ENCODE measurements at places on chromosomes 7 and 10. TPM values are rescaled to one million over a fixed set of nuclear protein-coding genes. Genes with fewer than 3 reads are reported as not detected.

Gene GFRA1
- total RNA-seq, result not detected

Gene PKD2L1
- total RNA-seq, result not detected

Gene GSTO2
- total RNA-seq, result 2.4 TPM

Gene TET1
- 1.9 TPM for total RNA-seq

Gene ADAM22
- total RNA-seq, result 3.6 TPM

Gene IQUB
- total RNA-seq, result not detected

GRCh38 chr10:42963312-42963711 is 113.6 kb upstream of the RET start:
- H3K4me3 ChIP-seq, result no peak overlapping the region
- DNase-seq, result no peak
- no peak overlapping the region for H3K27ac ChIP-seq
- no peaks in the 10 kb centered on the region for H3K4me1 ChIP-seq
- peaks cover 6% of the 10 kb centered on the region for H3K27me3 ChIP-seq

- H3K36me3 ChIP-seq, result peaks cover 9% of the 10 kb centered on the region
- no peaks in the 10 kb centered on the region for H3K27me3 ChIP-seq
- H3K27ac ChIP-seq, result no peak overlapping the region
- peaks cover 9% of the 10 kb centered on the region for H3K4me1 ChIP-seq
- no peak overlapping the region for H3K4me3 ChIP-seq
Observed at GRCh38 chr7:87341441-87341840, 4.0 kb upstream of the CROT start.

GRCh38 chr7:108004220-108005142 is 1.5 kb upstream of the LAMB1 start:
- no peak overlapping the region for H3K27ac ChIP-seq
- no peak for DNase-seq
- H3K36me3 ChIP-seq, result no peaks in the 10 kb centered on the region
- H3K27me3 ChIP-seq, result peaks cover 20% of the 10 kb centered on the region

GRCh38 chr10:12973149-12973718 is 28.3 kb downstream of the CCDC3 start:
- H3K27ac ChIP-seq, result no peak overlapping the region
- no peak overlapping the region for H3K4me3 ChIP-seq
- no peaks in the 10 kb centered on the region for H3K36me3 ChIP-seq
- H3K27me3 ChIP-seq, result no peaks in the 10 kb centered on the region

- H3K27ac ChIP-seq, result peak overlapping the region; percentile 39
- no peaks in the 10 kb centered on the region for H3K4me1 ChIP-seq
- no peaks in the 10 kb centered on the region for H3K36me3 ChIP-seq
Observed at GRCh38 chr10:17859492-17860156, 50.5 kb downstream of the MRC1 start.

DNA sequence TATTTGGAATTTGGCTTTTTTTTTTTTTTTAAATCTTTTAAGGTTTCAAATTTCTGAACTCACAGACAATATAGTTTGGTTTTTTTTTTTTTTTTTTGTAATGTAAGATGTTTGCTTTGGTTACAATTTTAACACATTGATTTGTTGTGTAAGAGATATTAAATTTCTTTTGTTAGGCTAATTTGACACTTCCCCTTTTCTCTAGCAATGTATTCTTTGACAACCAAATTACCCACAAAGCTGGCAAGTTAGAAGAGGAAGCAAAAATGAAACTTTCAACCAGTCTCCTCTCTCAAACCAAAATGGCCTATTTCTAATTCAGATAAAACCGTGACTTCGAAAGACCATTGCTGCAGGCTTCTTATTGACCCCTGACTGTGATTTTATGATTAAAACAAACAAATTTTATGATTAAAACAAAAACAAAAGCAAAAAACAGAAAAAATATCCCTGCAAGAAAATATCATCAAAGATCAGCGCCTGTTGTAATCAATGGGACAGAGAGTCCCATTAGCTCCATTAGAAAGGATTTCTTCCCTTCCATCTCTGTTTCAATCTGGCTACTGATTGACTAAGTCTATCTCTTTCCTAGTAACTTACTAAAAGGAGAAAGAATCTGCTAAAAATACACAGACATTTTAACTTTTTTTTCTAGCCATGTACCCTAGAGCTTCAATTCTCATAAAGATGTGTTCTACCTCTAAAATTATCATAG is 489.2 kb downstream of the MDFIC start:
- no peak for DNase-seq
- H3K4me3 ChIP-seq, result no peak overlapping the region
- H3K36me3 ChIP-seq, result no peaks in the 10 kb centered on the region
- no peaks in the 10 kb centered on the region for H3K4me1 ChIP-seq

GRCh38 chr10:32323051-32323450 is 23.9 kb downstream of the EPC1 start:
- H3K4me1 ChIP-seq, result peaks cover 37% of the 10 kb centered on the region
- peaks cover 7% of the 10 kb centered on the region for H3K36me3 ChIP-seq
- no peak overlapping the region for H3K27ac ChIP-seq
- H3K4me3 ChIP-seq, result no peak overlapping the region
- H3K27me3 ChIP-seq, result no peaks in the 10 kb centered on the region
- no peak for DNase-seq

GRCh38 chr7:99489235-99489634 is 10.8 kb downstream of the ZNF394 start:
- no peak overlapping the region for H3K27ac ChIP-seq
- H3K4me1 ChIP-seq, result no peaks in the 10 kb centered on the region
- peaks cover 33% of the 10 kb centered on the region for H3K36me3 ChIP-seq
- H3K27me3 ChIP-seq, result no peaks in the 10 kb centered on the region

DNA sequence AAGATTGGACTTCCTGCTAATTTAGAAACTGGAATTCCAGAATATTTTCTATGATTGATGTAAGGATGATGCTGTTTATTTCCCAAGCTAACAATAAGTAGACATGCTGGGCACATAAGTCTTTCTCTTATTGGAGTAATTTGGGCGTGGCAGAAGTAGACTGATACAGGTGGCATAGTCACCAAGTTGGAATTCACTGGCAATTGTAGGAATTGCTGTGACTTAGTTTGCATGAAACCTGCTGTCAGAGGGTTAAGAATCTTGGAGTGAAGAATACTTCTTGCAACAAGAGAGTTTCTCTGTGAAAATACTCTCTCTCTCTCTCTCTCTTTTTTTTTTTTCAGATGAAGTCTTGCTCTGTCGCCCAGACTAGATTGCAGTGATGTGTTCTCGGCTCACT is 569.7 kb downstream of the REEP3 start:
- H3K4me1 ChIP-seq, result no peaks in the 10 kb centered on the region
- H3K27ac ChIP-seq, result no peak overlapping the region
- no peaks in the 10 kb centered on the region for H3K27me3 ChIP-seq

DNA sequence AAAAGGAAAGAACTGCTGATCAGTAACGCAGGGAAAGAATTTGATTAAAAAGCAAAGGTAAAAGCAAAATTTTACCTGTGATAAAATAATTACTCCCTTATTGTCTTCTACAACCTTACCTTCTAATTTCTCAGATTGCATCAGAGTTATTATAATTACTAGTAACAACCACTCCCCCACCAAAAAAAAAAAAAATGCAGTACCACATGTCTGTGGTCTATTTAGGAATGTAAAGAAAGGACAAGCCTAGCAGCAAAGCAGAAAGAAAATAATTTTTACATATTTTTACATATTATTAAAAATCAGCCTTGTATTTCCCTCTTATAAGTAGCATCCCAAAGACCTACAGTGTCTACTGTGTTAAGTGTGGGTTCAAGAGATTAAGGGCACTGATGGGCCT is 430.4 kb downstream of the TFEC start:
- no peak overlapping the region for H3K27ac ChIP-seq
- no peaks in the 10 kb centered on the region for H3K4me1 ChIP-seq
- H3K4me3 ChIP-seq, result no peak overlapping the region
- H3K36me3 ChIP-seq, result no peaks in the 10 kb centered on the region
- no peaks in the 10 kb centered on the region for H3K27me3 ChIP-seq
- no peak for DNase-seq

GRCh38 chr7:44073664-44074348 is 8.4 kb upstream of the PGAM2 start:
- peaks cover 34% of the 10 kb centered on the region for H3K36me3 ChIP-seq
- no peak overlapping the region for H3K4me3 ChIP-seq
- H3K27ac ChIP-seq, result peak overlapping the region; percentile 60
- H3K27me3 ChIP-seq, result no peaks in the 10 kb centered on the region
- no peaks in the 10 kb centered on the region for H3K4me1 ChIP-seq

GRCh38 chr7:2115760-2116447 is 116.8 kb downstream of the MAD1L1 start:
- H3K27me3 ChIP-seq, result no peaks in the 10 kb centered on the region
- no peak overlapping the region for H3K27ac ChIP-seq
- no peak for DNase-seq
- H3K4me3 ChIP-seq, result peak overlapping the region; percentile 26
- peaks cover 38% of the 10 kb centered on the region for H3K4me1 ChIP-seq
- H3K36me3 ChIP-seq, result no peaks in the 10 kb centered on the region

DNA sequence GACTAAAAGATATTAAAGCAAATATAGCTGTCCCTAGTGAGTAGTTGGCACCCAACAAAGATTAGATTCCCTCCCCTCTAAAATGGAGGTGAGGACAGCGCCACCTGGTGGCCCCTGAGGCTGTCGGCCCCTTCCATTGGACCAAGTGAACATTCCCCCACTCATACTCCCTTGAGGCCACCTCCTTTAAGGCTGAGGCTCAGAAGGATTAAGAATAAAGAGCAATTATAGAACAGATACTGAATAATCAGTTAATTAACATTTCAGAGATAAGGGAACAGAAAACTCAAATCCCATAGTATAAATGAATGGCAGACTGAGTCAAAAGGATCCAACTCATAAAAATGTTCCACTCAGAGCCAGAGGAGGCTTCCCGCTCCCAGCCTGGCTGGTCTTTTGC is 130.4 kb upstream of the GHITM start:
- DNase-seq, result no peak
- no peaks in the 10 kb centered on the region for H3K4me1 ChIP-seq
- H3K27me3 ChIP-seq, result no peaks in the 10 kb centered on the region
- no peak overlapping the region for H3K4me3 ChIP-seq

- H3K4me1 ChIP-seq, result no peaks in the 10 kb centered on the region
- no peak for DNase-seq
- no peak overlapping the region for H3K27ac ChIP-seq
- no peaks in the 10 kb centered on the region for H3K36me3 ChIP-seq
- no peak overlapping the region for H3K4me3 ChIP-seq
Observed at GRCh38 chr7:50771120-50772002, 11.3 kb downstream of the GRB10 start.

Measured in T-cell (primary cell).